ENCODE measurements at places on chromosomes 6 and 20.

DNA sequence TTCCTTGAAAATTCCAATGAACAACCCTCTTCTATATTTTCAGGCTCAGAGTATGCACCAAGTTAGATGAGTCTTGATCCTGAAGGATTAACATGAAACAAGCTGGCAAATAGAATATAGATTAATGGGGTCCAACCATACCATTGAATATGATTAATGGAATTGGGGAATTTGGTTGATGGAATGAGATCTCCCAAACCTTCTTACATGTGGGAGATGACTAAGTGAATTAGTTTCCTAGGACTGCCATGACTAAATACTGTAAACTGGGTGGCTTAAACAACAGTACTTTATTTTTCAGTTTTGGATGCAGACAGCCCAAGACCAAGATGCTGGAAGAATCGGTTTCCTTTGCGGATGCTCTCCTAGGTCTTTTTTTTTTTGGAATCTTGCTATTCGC is 347.0 kb downstream of the QKI start:
- no peak for DNase-seq

- DNase-seq = peak; percentile 43
Observed at GRCh38 chr6:131061041-131061750, 1.8 kb downstream of the EPB41L2 start.

DNA sequence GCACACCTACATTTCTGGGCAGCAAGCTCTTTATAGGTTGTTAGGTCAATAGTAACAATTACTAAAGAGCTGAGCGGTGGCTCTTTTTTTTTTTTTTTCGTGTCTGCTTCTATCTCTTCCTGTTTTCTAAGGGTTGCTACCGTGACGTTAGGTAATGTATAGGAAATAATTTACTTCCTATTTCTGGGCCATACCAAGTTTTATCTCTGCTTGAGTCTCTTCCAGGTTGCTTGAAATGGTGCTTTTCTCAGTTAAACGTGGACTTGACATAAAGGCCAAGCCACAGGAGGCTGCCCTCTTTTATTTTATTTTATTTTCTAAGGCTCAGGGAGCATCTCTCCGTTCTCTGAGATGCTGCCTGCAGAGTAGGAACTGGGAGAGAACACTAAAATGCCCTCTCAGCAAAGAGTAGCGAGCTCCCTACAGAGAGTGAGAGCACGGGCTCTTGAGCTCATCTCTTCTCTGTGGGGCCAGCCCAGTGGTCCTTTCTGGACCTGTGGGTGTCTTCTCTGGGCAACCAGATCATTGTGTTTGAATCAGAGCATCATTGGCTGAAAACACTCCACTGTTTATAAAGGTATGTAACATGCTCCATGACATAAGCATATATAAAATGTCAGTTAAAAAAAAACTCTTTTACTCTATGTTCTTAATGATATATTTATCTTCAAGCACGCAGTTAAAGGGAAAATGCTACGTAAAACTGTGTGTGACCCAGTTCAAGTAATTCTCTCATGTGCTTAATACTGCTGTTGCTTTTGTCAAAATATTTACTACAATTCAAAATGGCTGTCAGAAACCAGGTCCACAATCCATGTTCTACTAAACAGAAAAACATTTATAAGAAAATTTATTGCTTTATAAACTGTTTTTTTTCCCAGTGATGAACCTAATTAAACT is at the start of gene ZNF831:
Gene ZNF831 (plus strand): TSS at position 191 of the 900 bp plus-strand sequence. CDS start 27,199 bp downstream, outside the sequence.
- DNase-seq = peak; percentile 77

- peak; percentile 85 for DNase-seq
Observed at GRCh38 chr6:34236131-34236442, 586 bp upstream of the HMGA1 start.

DNA sequence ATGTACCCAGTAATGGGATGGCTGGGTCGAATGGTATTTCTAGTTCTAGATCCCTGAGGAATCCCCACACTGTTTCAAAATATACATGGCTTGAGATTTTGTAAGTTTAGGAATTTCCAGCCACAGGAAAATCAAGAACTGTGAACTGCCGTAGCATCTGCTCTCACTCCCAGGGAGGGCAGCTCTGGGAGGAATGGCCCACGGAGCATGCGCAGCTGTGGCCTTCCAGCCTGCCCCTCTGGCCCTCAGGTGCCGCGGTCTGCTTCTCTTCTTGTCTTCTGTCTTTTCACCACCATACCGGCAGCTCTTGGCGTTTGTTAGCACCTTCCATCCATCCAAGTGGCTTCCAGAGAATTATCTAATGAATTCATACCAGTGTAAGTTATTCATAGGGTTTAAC is 19.9 kb upstream of the EXOC2 start:
- DNase-seq = no peak

DNA sequence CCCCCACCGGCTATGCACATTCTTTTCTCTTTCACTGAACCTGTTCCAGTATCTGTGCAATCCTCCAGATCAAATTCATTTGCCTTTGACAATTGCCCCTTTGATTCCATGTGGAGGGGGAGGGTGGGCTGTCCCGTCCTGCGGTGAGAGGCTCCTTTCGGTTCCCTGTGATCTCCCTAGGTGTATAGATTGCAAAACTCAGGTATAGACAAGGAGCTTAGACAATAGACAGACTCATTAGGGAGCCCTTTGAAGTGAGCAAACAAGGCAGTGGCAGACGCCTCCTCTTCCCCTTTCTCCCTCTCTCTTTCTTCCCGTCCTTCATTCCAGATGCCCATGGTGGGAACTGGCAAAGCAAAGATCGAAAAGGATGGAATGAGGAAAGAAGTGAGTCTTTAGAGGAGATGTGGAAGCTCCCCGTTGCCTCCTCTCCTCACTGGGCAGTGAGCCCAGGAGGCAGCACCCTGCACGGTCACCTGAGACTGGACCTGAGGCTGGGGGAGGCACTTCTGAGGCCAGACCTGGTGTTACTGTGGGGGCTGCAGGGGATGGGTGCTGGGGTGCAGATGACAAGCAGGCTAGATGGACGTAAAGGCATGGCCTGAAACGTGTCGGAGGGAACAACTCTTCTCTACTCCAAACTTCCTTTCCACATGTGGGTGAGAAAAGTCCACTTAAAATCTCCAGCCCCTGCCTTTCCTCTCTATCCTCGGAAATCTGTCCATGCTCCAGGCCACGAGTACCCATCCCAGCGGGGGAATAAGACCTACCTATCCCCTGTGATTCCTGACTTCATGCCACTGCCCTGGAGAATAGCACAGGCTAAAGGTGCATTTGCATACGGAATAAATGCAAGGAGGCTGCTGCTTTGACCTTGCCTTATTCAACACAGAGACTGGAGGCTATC is 256.6 kb upstream of the FOXQ1 start:
- no peak for DNase-seq

All from B cell (primary cell).